Stimulated activated CD4-positive, alpha-beta T cell treated with anti-CD3 and anti-CD28 coated beads, Interleukin-12 subunit alpha, Interleukin-12 subunit beta, amount 100 ng/mL, for 48 hours (primary cell): ENCODE measurements at places on chromosomes 2 and 18.
A peak's percentile ranks its signal among the peaks of the same experiment; 100 is the strongest.

DNA sequence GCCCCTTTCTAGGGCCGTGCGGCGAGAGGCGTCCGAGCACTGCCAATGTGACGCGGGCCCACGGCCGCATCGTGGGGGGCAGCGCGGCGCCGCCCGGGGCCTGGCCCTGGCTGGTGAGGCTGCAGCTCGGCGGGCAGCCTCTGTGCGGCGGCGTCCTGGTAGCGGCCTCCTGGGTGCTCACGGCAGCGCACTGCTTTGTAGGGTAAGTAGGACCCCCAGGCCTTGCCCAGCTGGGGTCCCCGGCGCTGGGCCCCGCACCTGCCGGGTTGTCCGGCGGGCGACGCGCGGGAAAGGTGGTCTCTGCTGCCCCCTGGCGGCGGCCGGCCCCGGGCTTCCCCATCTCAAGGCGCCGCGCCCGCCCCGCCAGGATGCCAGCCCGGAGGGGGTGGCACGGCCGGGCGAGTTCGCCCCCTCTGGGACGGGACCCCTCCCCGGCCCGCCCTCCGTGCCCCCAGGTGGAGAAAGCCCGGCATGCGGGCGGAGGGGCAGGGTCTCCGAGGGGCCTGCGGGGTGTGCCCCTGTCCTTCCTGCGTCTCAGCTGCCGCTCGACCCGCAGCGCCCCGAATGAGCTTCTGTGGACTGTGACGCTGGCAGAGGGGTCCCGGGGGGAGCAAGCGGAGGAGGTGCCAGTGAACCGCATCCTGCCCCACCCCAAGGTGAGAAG lies 1.9 kb downstream of the PRSS56 start:
- DNase-seq: peak; percentile 20

DNA sequence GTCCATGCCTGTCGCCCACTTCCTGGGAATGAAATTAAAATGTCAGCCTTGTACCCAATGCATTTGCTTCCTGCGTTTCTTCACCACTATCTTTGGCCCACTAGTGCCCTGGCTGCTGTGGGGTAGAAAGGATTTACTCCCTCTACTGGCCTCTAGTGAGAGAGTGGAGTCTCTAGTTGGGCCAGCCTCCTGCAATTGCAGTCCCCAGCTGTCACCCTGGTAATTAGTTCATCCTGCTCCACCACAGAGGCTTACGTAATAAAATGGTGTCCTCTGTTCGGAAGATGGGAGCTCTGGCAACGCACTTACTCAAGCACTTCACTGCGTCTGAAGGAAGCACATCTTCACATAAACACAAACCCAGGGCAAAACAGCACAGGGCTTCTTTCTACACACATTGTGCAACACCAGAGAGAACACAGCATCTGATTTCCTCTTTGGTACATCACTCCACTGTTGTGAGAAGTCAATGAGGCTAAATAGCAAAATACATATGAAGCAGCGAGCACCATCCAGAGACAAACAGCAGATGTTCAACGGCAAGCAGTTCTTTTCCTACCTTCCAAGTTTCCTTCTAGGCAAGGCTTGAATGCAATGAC lies 274.6 kb downstream of the LRATD1 start:
- no peak for DNase-seq

- DNase-seq: no peak
Observed at GRCh38 chr18:11387880-11388279, 221.5 kb upstream of the SLC35G4 start.

DNA sequence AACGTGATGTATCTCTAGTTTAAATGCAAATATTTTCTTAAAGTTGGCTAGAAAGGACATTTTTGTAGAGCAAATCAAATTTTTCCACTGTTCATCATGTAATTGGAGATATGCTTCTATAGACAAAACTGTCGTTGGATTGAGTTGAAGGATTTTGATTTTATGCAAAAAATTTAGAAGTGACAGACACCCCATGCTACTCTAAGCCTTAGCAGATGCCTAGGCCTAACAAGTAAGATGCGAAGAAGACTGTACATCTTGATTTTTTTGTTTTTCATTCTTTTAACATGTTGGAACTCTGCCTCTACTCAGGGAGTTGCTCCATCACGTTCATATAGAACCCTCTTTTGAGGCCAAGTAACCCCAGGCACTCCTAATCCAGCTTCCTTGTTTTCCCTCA lies 331.0 kb downstream of the PARD3B start:
- DNase-seq: no peak

DNA sequence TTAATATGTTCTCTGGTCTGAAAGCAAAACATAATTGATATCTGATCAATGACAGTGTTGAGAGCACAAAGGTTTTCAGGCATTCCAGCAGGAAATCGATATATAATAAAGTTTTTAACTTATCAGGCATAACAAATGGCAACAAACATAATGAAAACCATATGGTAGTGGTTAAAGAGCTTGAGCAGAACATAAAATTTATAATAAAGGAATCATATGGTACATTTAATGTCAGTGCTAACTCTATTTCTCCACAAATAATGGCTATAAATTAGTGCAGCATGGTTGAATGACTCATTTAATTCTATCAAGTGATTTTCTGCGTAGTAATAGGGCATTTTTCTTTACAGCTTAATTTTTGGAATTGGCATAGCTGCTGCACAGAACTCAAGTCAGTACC lies 306.2 kb downstream of the FSIP2 start:
- no peak for DNase-seq

GRCh38 chr18:23972453-23972852 lies 42.1 kb upstream of the TTC39C start:
- DNase-seq: no peak

GRCh38 chr2:228688007-228688645 lies 506.6 kb upstream of the SPHKAP start:
- DNase-seq: no peak
